ENCODE measurements at places on chromosomes 5 and 9. TPM values are rescaled to one million over a fixed set of nuclear protein-coding genes. Genes with fewer than 3 reads are reported as not detected.

DNA sequence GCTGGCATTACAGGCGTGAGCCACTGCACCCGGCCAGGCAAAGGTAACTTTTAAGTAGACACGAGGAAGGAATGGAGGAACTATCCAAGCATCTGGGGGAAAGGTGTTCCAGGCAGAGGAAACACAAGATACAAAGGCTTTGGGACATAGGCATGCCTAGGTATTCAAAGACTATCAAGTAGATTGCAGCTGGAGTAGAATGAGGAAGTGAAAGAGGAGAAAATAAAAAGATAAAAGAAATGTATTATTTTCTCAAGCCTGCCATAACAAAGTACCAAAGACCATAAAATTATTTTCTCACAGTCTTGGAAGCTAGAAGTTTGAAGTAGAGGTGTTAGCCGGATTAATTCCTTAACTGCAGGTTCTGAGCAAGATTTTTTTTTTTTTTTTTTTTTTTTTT is 39.9 kb upstream of the GRIN3A start:
- no peaks in the 10 kb centered on the region for H3K27me3 ChIP-seq
- H3K27ac ChIP-seq: no peak overlapping the region
- H3K4me1 ChIP-seq: no peaks in the 10 kb centered on the region
- no peaks in the 10 kb centered on the region for H3K36me3 ChIP-seq
- no peak for DNase-seq
- H3K4me3 ChIP-seq: no peak overlapping the region

GRCh38 chr9:136012651-136013050 is 51.5 kb upstream of the UBAC1 start:
- H3K4me3 ChIP-seq: no peak overlapping the region
- no peak overlapping the region for H3K27ac ChIP-seq

DNA sequence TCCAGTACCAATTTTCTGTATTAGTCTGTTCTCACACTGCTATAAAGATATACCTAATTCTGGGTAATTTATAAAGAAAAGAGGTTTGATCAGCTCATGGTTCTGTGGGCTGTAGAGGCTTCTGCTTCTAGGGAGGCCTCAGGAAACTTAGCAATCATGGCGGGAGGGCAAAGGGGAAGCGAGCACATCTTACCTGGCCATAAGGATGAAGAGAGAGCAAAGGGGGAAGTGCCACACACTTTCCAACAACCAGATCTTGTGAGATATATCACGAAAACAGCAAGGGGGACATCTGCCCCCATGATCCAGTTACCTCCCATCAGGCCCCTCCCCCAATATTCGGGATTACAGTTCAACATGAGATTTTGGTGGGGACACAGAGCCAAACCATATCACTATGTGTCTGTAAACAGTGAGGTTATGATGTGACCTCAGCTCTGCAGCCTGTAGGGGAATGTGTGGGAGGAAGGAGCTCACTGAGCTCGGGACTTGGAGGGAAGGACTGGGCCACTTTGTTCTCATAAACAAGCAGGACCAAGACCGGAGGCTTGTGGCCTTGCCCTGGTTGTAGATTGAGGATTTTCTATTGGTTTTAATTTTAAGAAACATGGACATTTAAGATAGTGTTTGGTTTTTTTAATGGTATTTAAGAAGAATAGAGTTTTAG is 85.2 kb downstream of the EHMT1 start:
- H3K4me3 ChIP-seq: no peak overlapping the region
- H3K27ac ChIP-seq: no peak overlapping the region
- peaks cover 40% of the 10 kb centered on the region for H3K36me3 ChIP-seq

GRCh38 chr5:31407921-31408693 is 123.8 kb downstream of the DROSHA start:
- no peak overlapping the region for H3K4me3 ChIP-seq
- H3K36me3 ChIP-seq: peaks cover 37% of the 10 kb centered on the region
- H3K27ac ChIP-seq: no peak overlapping the region
- H3K4me1 ChIP-seq: no peaks in the 10 kb centered on the region
- H3K27me3 ChIP-seq: no peaks in the 10 kb centered on the region
- DNase-seq: no peak

GRCh38 chr5:65927503-65928321 is 1.3 kb downstream of the ERBIN start:
- H3K4me1 ChIP-seq: peaks cover 43% of the 10 kb centered on the region
- peaks cover 29% of the 10 kb centered on the region for H3K36me3 ChIP-seq
- DNase-seq: peak; percentile 51
- peaks cover 12% of the 10 kb centered on the region for H3K27me3 ChIP-seq

GRCh38 chr5:116454417-116454927 is 120.2 kb downstream of the SEMA6A start:
- no peaks in the 10 kb centered on the region for H3K27me3 ChIP-seq
- H3K4me3 ChIP-seq: no peak overlapping the region
- H3K36me3 ChIP-seq: no peaks in the 10 kb centered on the region
- no peak for DNase-seq
- H3K4me1 ChIP-seq: peaks cover 8% of the 10 kb centered on the region
- no peak overlapping the region for H3K27ac ChIP-seq

DNA sequence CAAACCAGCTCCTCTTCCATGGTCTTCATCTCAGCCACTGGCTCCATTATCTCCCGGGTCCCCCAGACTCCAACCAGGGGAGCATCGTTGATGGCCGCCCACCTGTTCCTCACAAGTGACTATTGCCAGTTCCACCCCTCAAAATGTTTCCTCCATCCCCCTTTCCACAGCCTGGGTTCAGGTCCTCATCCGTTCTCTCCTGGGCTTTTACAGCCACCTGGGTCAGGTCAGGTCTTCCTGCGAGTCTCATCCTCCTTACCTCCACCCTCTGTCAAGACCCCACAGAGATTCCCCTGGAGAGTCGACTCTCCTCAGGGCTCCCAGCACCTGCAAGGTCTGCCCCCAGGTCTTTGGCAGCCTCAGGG is 133.2 kb downstream of the PAX5 start:
- peaks cover 13% of the 10 kb centered on the region for H3K27me3 ChIP-seq
- H3K27ac ChIP-seq: no peak overlapping the region
- H3K4me1 ChIP-seq: peaks cover 4% of the 10 kb centered on the region
- DNase-seq: no peak
- H3K4me3 ChIP-seq: no peak overlapping the region
- no peaks in the 10 kb centered on the region for H3K36me3 ChIP-seq

- no peak overlapping the region for H3K4me3 ChIP-seq
- H3K36me3 ChIP-seq: no peaks in the 10 kb centered on the region
- DNase-seq: no peak
Measured at GRCh38 chr5:172322028-172322965, 38.7 kb upstream of the UBTD2 start.

GRCh38 chr9:73065439-73065838 is 86.2 kb upstream of the ANXA1 start:
- H3K4me3 ChIP-seq: no peak overlapping the region
- H3K4me1 ChIP-seq: no peaks in the 10 kb centered on the region
- H3K27me3 ChIP-seq: peaks cover 2% of the 10 kb centered on the region
- DNase-seq: no peak
- no peaks in the 10 kb centered on the region for H3K36me3 ChIP-seq

GRCh38 chr9:136997830-136998234 is 1.5 kb upstream of the CLIC3 start:
- H3K27me3 ChIP-seq: peaks cover 6% of the 10 kb centered on the region
- H3K36me3 ChIP-seq: peaks cover 7% of the 10 kb centered on the region
- H3K27ac ChIP-seq: peak overlapping the region; percentile 89

GRCh38 chr9:84121991-84122523 is 141.5 kb downstream of the RMI1 start:
- no peaks in the 10 kb centered on the region for H3K36me3 ChIP-seq
- no peak overlapping the region for H3K4me3 ChIP-seq
- DNase-seq: no peak

GRCh38 chr5:173618927-173619519 is 2.6 kb upstream of the BOD1 start:
- no peaks in the 10 kb centered on the region for H3K27me3 ChIP-seq
- peak; percentile 59 for DNase-seq
- no peak overlapping the region for H3K4me3 ChIP-seq

DNA sequence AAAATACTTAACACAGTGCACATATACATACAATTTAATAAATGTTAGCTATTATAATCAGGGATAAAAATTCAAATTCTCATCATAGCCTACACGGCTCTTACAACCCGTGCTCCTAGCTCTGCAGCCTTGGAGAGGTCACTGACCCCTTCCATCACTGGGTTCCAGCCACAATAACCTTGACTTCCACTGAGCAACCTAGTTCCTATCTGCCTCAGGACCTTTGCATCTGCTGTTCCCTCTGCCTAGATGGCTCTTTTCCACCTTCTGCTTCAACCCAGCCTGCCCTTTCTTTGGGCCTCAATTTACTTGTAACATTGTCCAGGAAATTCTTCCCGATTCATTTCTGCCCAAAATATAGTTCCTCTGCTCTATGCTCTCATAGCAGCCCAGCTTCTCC is 8.9 kb upstream of the DELE1 start:
- peaks cover 7% of the 10 kb centered on the region for H3K4me1 ChIP-seq
- no peaks in the 10 kb centered on the region for H3K36me3 ChIP-seq
- H3K27ac ChIP-seq: no peak overlapping the region
- DNase-seq: no peak
- peaks cover 38% of the 10 kb centered on the region for H3K27me3 ChIP-seq

- no peaks in the 10 kb centered on the region for H3K27me3 ChIP-seq
- peaks cover 21% of the 10 kb centered on the region for H3K36me3 ChIP-seq
- H3K27ac ChIP-seq: peak overlapping the region; percentile 67
- no peak for DNase-seq
- H3K4me1 ChIP-seq: peaks cover 83% of the 10 kb centered on the region
Measured at GRCh38 chr5:139299486-139299885, 5.9 kb downstream of the MATR3 start.

- DNase-seq: peak; percentile 84
- H3K4me3 ChIP-seq: no peak overlapping the region
- H3K36me3 ChIP-seq: peaks cover 13% of the 10 kb centered on the region
- H3K4me1 ChIP-seq: peaks cover 5% of the 10 kb centered on the region
Measured at GRCh38 chr5:64784451-64785025, 15.8 kb downstream of the CWC27 start.

- no peak for DNase-seq
- no peaks in the 10 kb centered on the region for H3K27me3 ChIP-seq
- no peak overlapping the region for H3K27ac ChIP-seq
- H3K4me1 ChIP-seq: no peaks in the 10 kb centered on the region
- no peaks in the 10 kb centered on the region for H3K36me3 ChIP-seq
Measured at GRCh38 chr9:131915181-131915580, 164.5 kb downstream of the MED27 start.

GRCh38 chr5:115354246-115354645 is 57.8 kb upstream of the CCDC112 start:
- no peaks in the 10 kb centered on the region for H3K4me1 ChIP-seq
- H3K27me3 ChIP-seq: peaks cover 13% of the 10 kb centered on the region
- H3K36me3 ChIP-seq: no peaks in the 10 kb centered on the region
- no peak for DNase-seq

DNA sequence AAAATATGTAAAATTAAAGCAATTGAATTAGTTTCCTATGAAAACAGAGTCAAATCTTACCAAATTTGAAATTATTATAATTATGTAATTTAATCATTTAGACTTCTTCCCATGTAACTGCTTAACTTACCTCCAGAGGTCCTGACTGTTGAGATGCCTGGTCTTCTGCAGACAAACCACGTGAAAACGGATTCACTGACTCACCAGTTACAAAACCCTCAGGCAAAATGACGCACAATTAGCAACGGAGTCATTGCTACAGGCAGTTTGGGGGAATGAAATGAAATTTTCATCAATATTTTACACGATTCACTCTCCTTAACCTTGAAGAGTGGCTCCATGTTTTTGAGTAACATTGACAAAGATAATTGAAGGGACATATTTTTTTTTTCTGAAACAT is 460.8 kb downstream of the MTRR start:
- no peak for DNase-seq
- H3K36me3 ChIP-seq: no peaks in the 10 kb centered on the region
- H3K27ac ChIP-seq: no peak overlapping the region

GRCh38 chr5:40834391-40834848 is 602 bp downstream of the RPL37 start:
- no peaks in the 10 kb centered on the region for H3K27me3 ChIP-seq
- H3K36me3 ChIP-seq: peaks cover 51% of the 10 kb centered on the region
- H3K4me3 ChIP-seq: peak overlapping the region; percentile 94
- peak overlapping the region; percentile 94 for H3K27ac ChIP-seq

GRCh38 chr9:15146268-15146700 is 160.7 kb downstream of the TTC39B start:
- H3K27ac ChIP-seq: no peak overlapping the region
- H3K4me1 ChIP-seq: peaks cover 12% of the 10 kb centered on the region
- H3K4me3 ChIP-seq: no peak overlapping the region
- peaks cover 4% of the 10 kb centered on the region for H3K27me3 ChIP-seq
- no peaks in the 10 kb centered on the region for H3K36me3 ChIP-seq

DNA sequence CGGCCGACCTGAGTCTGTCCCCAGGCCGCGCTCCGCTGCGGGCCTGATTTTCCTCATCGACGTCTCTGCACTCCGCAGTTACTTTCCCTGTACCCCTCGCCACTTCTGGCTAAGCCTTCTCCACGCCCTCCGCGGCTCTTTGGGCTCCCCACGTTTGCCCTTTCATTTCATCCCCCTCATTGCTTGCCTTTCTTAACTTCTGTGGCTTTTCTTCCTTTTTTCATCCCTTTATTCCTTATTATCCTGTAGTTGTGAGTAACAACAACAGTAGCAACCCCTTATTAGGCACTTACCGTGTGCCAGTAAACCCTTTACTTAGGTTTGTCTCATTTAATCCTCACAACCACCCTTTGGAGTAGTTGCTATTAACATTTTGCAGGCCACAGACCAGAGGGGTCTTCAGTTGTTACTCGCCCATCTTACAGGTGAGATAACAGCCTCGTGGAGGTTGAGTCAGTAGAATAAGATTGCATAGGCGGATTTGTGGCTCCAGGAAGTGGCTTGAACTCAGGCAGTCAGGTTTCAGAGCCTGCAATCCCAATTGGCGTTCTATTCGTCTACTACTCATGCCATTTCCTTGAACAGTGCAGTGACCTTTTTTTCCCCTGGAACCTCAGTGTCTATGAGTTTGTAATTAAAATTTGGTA is 724 bp downstream of the TCERG1 start:
- no peaks in the 10 kb centered on the region for H3K27me3 ChIP-seq
- DNase-seq: peak; percentile 48
- peaks cover 11% of the 10 kb centered on the region for H3K36me3 ChIP-seq

DNA sequence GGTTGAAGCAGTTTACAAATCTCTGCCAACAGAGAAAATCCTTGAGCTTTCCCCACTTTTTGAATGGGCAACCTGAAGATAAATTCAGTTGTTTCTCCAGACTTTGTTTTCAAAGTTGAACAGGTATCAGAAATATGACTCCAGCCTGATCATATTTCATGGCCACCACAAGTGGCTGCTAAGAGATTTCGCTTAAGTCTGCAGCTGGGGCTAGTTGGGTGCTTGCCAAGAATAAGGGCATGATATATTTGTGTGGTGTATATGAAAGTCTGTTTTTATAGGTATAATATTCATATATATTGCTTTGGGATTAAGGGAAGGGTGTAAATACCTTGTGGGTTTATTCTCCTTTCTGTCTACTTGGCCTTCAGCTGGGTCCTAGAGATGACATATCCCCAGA is 168.4 kb upstream of the GDNF start:
- no peak overlapping the region for H3K27ac ChIP-seq
- H3K27me3 ChIP-seq: no peaks in the 10 kb centered on the region
- DNase-seq: no peak
- H3K36me3 ChIP-seq: no peaks in the 10 kb centered on the region

- no peak overlapping the region for H3K27ac ChIP-seq
- DNase-seq: no peak
- H3K4me1 ChIP-seq: peaks cover 2% of the 10 kb centered on the region
- H3K27me3 ChIP-seq: peaks cover 18% of the 10 kb centered on the region
- no peaks in the 10 kb centered on the region for H3K36me3 ChIP-seq
- H3K4me3 ChIP-seq: no peak overlapping the region
Measured at GRCh38 chr5:60521376-60522291, 178.3 kb downstream of the DEPDC1B start.

The ADCY2 gene
- total RNA-seq: not detected

The KLHL3 gene
- 27.1 TPM for total RNA-seq

The HK3 gene
- total RNA-seq: 0.22 TPM

The PCDHB16 gene
- not detected for total RNA-seq

The PFDN1 gene
- total RNA-seq: 60.8 TPM

The PRDM9 gene
- not detected for total RNA-seq

The KCTD16 gene
- 0.15 TPM for total RNA-seq

The ERBIN gene
- total RNA-seq: 61.6 TPM

The MRPL22 gene
- 44.2 TPM for total RNA-seq

The ORM2 gene
- not detected for total RNA-seq

The OGN gene
- total RNA-seq: 0.17 TPM
